ENCODE measurements at places on chromosomes 12 and 14.

DNA sequence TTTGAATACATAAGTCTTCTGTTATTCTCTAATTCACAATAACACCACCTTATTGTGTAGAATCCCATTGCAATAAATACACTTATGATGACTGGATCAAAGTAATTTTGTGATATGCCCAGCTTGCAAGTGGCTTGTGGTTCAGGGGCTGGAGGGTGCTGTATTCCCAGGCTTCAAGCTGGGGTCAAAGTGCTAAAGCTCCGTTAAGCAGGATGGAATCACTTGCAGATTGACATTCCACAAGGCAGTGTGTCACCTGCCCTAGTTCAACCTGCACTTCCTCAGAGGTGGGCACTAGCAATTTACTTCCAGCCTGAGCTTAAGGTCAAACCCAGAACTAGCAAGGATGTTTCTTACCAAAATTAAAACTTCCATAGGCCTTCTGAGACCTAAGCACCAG, 166.6 kb downstream of the SSPN start:
- DNase-seq = peak; percentile 10

- no peak for DNase-seq
Measured at GRCh38 chr12:125202421-125202820, 137.2 kb downstream of the AACS start.

DNA sequence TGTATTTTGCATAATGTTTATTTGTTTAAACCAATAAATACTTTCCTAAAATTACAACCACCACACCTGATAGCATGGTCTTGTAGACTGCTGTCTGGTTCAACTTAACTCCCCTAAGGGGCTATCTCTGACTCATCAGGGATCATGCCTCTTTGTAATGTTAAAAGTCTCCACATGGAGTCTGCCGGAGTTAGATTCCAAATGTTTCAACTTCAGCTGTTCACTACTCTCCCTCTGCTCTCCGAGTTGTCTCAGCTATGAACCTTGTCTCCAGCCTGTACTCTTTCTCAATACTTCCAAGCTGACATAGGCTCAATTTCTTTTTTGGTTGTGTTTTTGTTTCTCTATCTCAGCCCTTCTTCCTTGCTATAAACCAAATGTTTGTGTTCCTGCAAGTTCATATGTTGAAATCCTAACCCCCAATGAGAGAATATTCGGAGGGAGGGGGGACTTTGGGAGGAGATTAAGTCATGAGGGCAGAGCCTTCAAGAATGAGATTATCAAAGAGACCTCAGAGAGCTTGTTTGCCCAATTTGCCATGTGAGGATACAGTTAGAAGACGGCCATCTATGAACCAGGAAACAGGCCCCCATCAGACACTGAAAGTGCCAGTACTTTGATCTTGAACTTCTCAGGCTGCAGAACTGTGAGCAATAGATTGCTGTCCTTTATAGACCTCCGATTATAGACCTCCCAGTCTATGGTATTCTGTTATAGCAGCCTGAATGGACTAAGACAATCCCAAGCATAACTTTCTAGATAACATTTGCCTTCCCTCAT, 858.2 kb downstream of the VRK1 start:
- DNase-seq = no peak

- no peak for DNase-seq
Measured at GRCh38 chr14:98622208-98623051, 649.6 kb downstream of the BCL11B start.

DNA sequence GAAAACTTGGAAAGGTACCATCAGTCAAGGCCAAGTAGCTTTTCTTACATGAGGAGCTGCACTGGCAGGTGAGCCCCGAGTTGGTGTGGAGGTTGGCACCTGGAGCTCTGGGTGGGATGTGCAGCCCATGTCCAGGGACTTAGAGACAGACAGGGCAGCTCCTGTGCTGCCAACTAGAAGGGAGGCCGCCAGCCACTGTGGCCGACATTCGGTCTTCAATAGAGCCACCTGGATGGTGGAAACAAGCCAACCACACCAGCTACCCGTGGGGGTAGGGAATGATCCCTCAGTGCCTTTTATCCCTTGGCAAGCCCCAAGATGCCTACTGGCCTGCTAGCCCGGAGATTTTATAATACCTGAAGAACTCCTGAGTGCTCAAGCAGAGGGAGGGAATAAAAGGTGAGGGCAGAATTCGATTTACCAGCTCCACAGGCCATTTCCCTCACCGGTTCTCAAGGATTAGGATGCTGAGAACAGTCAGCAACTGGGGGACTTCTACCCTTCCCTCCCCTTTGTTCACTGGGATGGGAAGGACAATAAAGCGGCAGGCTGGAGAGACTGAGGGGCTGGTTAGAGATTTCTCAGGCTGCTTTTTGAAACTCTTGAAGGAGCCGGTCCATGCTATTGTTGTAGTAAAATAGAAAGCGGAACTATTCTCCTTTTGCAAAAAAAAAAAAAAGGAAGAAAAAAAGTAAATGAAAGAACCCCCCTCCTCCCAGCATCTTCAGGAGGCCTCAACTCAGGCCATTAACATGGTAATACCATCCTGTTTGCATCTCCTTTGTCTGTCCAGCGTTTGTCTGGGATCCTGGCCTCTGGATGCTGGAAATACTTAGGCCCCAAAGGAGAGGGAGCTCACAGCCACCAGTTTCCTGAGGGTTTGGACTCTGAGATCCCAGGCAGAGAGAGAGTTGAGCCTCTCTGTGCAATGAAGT, 321.6 kb downstream of the ZFP36L1 start:
- no peak for DNase-seq

- no peak for DNase-seq
Measured at GRCh38 chr12:49824895-49825294, 3.3 kb downstream of the NCKAP5L start.

- no peak for DNase-seq
Measured at GRCh38 chr14:100891051-100891450, 12.5 kb downstream of the RTL1 start.

- DNase-seq = peak; percentile 20
Measured at GRCh38 chr14:61296719-61297502, 15.8 kb upstream of the TMEM30B start.

- DNase-seq = no peak
Measured at GRCh38 chr12:50936821-50937530, 15.4 kb upstream of the HIGD1C start.

- peak; percentile 2 for DNase-seq
Measured at GRCh38 chr14:46250113-46250703, 401.4 kb downstream of the RPL10L start.

GRCh38 chr14:91511043-91511383, 903 bp upstream of the PPP4R3A start:
- DNase-seq = peak; percentile 5

GRCh38 chr14:76767681-76768656, 6.7 kb downstream of the VASH1 start:
- no peak for DNase-seq

- DNase-seq = no peak
Measured at GRCh38 chr12:20404576-20405346, 36.4 kb downstream of the PDE3A start.

DNA sequence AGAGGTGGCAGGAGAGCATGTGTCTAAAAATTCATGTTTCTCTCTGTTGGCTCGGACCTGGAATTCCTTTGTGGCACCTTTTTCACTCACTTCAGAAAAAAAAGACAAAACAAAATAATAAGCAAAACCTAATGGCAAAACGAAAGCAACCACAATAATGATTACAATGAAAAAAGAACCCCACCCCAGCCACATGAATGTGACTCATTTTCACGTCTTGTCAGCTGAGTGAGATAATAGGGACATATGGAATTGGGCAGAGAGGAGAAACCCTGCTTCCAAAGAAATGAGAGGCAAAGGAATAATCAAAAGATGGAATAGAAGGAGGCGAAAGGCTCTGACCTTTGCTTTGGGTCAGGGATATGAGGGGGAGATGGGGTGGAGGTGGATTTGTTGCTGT, 143.4 kb downstream of the SLC8A3 start:
- no peak for DNase-seq

GRCh38 chr12:39874785-39875184, 231.1 kb downstream of the SLC2A13 start:
- DNase-seq = no peak

GRCh38 chr12:26833743-26834490, 923 bp upstream of the ITPR2 start:
- DNase-seq = no peak

- no peak for DNase-seq
Measured at GRCh38 chr12:111186347-111186746, 182.5 kb downstream of the PHETA1 start.

GRCh38 chr12:111580737-111581136, 18.4 kb downstream of the ATXN2 start:
- no peak for DNase-seq

- no peak for DNase-seq
Measured at GRCh38 chr14:77306416-77306815, 14.3 kb downstream of the POMT2 start.

GRCh38 chr12:48894271-48894670, 28.6 kb upstream of the RND1 start:
- no peak for DNase-seq

GRCh38 chr12:49901986-49902385, 1.7 kb downstream of the FAIM2 start:
- no peak for DNase-seq

- DNase-seq = no peak
Measured at GRCh38 chr14:74663884-74664283, 49.0 kb downstream of the AREL1 start.

- DNase-seq = no peak
Measured at GRCh38 chr12:92403210-92404175, 257.8 kb upstream of the BTG1 start.

All from HepG2 (cell line).